ENCODE measurements at places on chromosomes 13 and 19. TPM values are rescaled to one million over a fixed set of nuclear protein-coding genes. Genes with fewer than 3 reads are reported as not detected.
A peak's percentile ranks its signal among the peaks of the same experiment; 100 is the strongest.

The FRY gene
- total RNA-seq, result 4.8 TPM

The MRPS31 gene
- 38.6 TPM for total RNA-seq

The RGL3 gene
- total RNA-seq, result not detected

The ZNF888 gene
- 6.8 TPM for total RNA-seq

The MUC16 gene
- total RNA-seq, result not detected

The SIGLEC8 gene
- total RNA-seq, result not detected

The YJEFN3 gene
- total RNA-seq, result 1.0 TPM

The SLC25A15 gene
- 29.6 TPM for total RNA-seq

The ZNF235 gene
- 8.2 TPM for total RNA-seq

The SMIM17 gene
- total RNA-seq, result 0.55 TPM

The PPAN gene
- total RNA-seq, result 44.7 TPM

The AXL gene
- total RNA-seq, result 24.1 TPM

The TMEM255B gene
- total RNA-seq, result not detected

DNA sequence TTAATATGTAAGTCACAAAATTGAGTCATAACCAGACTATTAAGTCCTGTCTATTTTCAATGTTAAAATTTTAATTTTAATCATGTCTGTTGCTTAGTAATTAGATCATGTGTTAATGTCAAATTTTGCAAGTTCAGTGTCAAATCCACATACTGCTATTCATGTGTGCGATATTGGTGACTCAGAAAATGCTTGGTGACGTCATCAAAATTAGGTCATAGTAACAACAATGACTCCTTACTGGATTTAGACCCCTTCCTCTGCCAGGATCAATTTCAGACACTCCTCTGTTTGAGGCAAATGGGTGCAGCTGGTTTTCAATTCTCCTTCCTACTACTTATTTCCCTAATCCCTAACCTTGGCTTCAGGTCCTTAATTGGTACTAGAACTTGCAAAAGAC lies 1394.3 kb upstream of the SLC10A2 start:
- peaks cover under 1% of the 10 kb centered on the region for H3K4me1 ChIP-seq
- no peak for DNase-seq
- H3K36me3 ChIP-seq, result no peaks in the 10 kb centered on the region
- no peak overlapping the region for H3K4me3 ChIP-seq
- H3K27ac ChIP-seq, result no peak overlapping the region

DNA sequence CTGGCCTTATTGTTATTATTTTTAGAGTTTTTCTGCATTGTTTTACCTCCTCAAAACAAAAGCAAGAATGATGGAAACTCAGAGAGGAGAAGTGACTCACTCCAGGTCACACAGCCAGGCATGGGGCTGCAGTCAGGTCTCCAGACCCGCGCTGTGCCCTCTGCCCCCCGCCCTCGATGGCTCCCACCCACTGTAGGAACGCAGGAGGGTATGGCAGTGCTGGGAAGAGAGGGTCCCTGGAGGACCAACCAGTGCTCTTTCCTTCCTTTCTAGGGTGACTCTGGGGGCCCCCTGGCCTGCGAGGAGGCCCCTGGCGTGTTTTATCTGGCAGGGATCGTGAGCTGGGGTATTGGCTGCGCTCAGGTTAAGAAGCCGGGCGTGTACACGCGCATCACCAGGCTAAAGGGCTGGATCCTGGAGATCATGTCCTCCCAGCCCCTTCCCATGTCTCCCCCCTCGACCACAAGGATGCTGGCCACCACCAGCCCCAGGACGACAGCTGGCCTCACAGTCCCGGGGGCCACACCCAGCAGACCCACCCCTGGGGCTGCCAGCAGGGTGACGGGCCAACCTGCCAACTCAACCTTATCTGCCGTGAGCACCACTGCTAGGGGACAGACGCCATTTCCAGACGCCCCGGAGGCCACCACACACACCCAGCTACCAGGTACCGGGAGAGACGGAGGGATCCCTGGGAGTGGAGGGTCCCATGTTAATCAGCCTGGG lies 5.6 kb downstream of the TIMM13 start:
- H3K4me1 ChIP-seq, result no peaks in the 10 kb centered on the region
- H3K36me3 ChIP-seq, result no peaks in the 10 kb centered on the region
- no peak overlapping the region for H3K4me3 ChIP-seq
- no peak for DNase-seq
- H3K27me3 ChIP-seq, result no peaks in the 10 kb centered on the region

DNA sequence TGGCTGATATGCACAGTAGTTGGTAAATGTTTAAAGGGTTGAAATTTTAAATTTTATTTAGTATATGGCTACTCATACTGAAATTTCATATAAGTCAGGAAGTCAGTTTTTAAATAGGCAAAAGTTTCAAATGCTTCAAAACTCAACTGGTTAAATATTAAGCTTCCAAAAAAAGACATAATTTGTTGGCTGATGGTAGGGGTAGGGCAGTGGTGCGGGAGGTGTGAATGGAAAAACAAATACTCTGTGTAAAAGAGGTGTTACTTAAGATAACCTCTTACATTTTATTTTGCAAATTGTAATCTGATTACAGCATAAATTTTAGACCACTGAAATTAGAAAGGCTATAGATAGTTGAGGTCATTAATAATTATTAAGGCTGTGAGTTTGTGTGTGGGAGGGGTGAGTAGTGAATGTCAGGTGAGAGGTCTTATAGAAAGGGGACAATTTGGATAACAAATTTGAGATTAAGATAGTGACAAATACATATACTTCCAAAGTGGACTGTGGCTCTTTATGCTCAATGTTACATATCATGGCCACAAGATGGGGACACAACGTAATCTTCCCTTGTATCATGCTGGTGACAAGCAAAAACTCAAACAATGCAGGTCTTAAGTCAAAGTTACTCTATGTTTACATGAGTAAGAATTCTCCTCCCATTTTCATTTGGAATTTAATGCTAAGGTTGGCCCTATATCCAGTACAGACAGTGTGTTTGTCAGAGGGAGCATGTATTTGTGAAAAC lies 36.6 kb upstream of the OXGR1 start:
- H3K27me3 ChIP-seq, result no peaks in the 10 kb centered on the region
- no peaks in the 10 kb centered on the region for H3K36me3 ChIP-seq
- no peaks in the 10 kb centered on the region for H3K4me1 ChIP-seq
- DNase-seq, result peak; percentile 56
- H3K4me3 ChIP-seq, result no peak overlapping the region

GRCh38 chr19:51959791-51960190 lies 26.8 kb downstream of the ZNF350 start:
- H3K27ac ChIP-seq, result no peak overlapping the region
- peaks cover 11% of the 10 kb centered on the region for H3K36me3 ChIP-seq
- no peak overlapping the region for H3K4me3 ChIP-seq
- H3K27me3 ChIP-seq, result no peaks in the 10 kb centered on the region
- no peaks in the 10 kb centered on the region for H3K4me1 ChIP-seq
- DNase-seq, result no peak

- no peaks in the 10 kb centered on the region for H3K36me3 ChIP-seq
- H3K27ac ChIP-seq, result no peak overlapping the region
- H3K27me3 ChIP-seq, result no peaks in the 10 kb centered on the region
- H3K4me3 ChIP-seq, result no peak overlapping the region
- no peaks in the 10 kb centered on the region for H3K4me1 ChIP-seq
These were observed 242.4 kb downstream of the KLF12 start for GRCh38 chr13:73891805-73892204.

DNA sequence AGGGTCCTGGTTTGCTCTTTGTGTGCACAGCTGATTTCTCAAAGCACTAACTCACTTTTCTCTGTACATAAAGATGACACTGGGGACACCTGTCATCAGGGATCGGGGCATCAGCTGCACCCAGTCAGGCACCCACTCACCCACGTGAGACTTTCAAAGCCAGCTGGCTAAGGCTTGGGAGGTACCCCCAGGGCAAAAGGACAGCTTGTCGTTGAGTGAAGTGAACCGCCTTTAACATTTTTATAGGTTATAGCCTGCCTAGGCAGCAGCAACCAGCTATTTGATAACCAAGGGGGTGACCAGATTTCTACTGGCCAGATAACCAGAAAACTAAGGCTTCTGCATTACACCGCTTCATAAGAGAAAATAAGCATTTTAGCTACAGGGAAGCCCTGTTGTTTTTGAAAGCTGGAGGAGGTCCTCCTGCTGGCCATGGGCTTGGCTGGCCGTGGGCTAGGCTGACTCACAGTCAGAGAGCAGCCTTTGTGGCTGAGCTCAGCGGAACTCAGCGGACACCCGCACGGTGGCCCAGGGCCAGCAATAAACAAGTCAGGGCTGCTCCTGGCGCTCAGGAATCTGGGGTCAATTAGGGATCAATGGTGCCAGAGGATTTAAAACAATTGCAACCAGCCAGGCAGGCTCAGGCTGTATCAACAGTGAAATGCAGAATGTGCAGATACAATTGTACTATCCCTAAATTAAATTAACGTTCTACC lies 57.1 kb downstream of the ALOX5AP start:
- no peaks in the 10 kb centered on the region for H3K27me3 ChIP-seq
- H3K4me3 ChIP-seq, result peak overlapping the region; percentile 24
- peak overlapping the region; percentile 54 for H3K27ac ChIP-seq
- no peaks in the 10 kb centered on the region for H3K36me3 ChIP-seq

DNA sequence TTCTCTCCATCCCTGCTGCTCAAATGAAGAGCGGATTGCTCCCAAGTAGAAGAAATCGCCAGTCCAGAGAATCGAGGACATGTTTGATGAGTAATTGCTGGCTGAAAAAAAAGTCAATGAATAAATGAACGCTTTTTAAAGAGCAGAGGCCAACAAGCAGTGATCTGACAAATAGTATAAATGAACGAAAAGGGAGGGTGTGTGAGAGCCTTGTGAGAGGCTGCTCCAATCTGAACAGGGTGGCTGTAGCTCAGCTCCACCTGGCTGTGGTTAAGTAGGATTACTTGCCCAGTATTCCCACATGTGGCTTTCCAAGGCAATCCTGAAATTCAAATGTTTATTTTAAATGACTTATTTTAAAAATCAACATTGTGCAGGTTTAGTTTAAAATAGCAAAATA lies 117.1 kb downstream of the TSHZ3 start:
- peak overlapping the region; percentile 10 for H3K27ac ChIP-seq
- peak; percentile 64 for DNase-seq
- no peaks in the 10 kb centered on the region for H3K27me3 ChIP-seq
- no peaks in the 10 kb centered on the region for H3K36me3 ChIP-seq

DNA sequence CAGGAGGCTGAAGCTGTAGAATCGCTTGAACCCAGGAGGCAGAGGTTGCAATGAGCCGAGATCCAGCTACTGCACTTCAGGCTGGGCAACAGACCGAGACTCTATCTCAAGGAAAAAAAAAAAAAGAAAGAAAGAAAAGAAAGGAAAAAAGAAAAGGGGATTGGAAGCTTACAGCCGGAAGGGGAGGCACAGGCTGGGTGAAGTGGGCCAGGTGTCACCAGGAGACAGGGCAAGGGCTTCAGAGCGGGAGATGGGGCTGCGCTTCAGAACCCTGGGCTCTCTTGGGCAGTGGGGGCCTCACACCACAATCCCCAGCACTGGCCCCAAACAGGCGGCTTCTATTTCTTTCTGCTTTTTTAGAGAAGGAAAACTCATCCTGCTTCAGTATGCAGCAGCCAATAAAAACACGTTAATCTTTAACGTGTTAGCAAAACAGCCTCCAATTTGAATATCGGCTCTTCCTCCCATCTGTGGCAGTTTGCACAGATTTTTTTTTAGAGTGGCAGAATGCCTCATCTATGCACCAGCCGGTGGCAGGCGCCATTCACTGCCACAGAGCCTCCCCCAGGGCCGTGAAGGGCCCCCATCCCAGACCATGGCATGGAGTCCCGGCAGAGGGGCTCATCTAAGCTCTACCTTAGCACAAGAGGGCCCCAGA lies 46.6 kb upstream of the C19orf12 start:
- no peak for DNase-seq
- H3K27ac ChIP-seq, result no peak overlapping the region
- H3K4me3 ChIP-seq, result no peak overlapping the region
- peaks cover 5% of the 10 kb centered on the region for H3K27me3 ChIP-seq
- no peaks in the 10 kb centered on the region for H3K36me3 ChIP-seq

DNA sequence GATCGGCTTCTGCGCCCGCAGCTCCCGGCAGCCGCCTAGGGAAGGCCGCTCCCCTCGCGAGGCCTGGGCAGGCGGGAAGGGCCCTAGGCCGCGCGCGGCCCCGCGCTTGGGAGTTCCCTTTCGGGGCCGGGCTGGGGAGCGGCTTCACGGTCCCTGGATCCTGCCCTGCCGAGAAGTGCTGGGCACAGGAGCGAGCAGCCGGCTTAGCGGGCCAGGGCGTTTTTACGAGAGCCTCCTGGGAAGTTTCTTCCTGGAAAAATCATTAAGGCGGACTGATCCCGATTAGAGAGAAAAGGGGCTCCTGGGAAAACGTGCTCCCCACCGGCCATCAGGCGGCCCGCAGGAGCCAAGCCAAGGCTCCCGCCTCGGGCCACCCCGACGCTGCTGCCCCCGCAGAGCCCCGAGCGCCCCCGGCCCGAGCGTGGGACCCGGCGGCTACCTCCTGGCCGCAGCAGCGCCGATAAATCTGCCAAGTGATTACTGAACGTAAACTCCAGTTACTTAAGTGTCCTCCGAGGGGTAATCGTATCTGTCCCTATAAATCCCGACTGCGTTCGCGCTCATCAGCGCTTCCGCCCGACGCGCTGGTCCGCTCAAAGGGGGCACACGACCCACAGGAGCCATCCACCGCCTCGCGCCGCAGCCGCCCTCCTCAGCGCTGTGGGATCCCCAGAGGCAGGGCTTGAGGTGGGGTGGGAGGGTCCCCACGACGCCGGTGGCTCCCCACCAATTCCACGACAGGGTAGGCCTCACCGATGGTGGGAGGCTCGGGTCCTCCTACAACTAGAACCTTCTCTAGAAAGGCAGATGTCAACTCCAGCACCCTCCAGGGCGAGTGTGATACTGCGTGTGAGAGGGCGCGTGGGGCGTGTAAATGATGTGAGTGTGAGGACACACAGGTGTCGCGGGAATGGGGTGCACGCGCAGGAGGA lies 2.8 kb downstream of the ZIC5 start:
- H3K27ac ChIP-seq, result no peak overlapping the region
- H3K27me3 ChIP-seq, result no peaks in the 10 kb centered on the region
- no peaks in the 10 kb centered on the region for H3K4me1 ChIP-seq
- no peak for DNase-seq
- no peak overlapping the region for H3K4me3 ChIP-seq

- 0 out of 2 replicates have a peak, but pooled peaks cover 4% of the 10 kb centered on the region for H3K4me1 ChIP-seq
- no peak for DNase-seq
- H3K27me3 ChIP-seq, result no peaks in the 10 kb centered on the region
- no peak overlapping the region for H3K27ac ChIP-seq
- H3K36me3 ChIP-seq, result peaks cover 17% of the 10 kb centered on the region
- H3K4me3 ChIP-seq, result no peak overlapping the region
These were observed 4.4 kb downstream of the KXD1 start for GRCh38 chr19:18562086-18562485.

- H3K36me3 ChIP-seq, result peaks cover 10% of the 10 kb centered on the region
- no peak overlapping the region for H3K4me3 ChIP-seq
- no peaks in the 10 kb centered on the region for H3K27me3 ChIP-seq
- H3K4me1 ChIP-seq, result peaks cover 5% of the 10 kb centered on the region
- DNase-seq, result no peak
These were observed 184.9 kb downstream of the DACH1 start for GRCh38 chr13:71681901-71682613.

DNA sequence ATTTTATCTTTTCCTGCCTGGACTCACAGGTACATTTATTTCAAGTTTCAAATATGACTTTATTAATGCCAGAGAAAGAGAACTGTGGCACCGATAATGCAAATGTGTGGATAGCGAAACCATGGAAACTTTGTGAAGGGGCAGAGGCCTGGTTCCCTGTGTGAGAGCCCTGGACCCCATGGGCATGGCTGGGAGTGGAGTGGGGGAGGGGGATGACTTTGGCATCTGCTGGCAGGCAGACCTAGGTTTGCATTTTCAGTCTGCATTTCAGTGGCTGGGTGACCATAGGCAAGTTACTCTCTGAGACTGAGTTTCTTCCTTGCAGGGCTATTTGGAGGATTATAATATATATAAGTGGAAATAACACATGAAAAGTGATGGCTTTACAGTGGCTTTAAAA lies 163.8 kb upstream of the TMTC4 start:
- H3K27me3 ChIP-seq, result no peaks in the 10 kb centered on the region
- no peak for DNase-seq
- H3K27ac ChIP-seq, result no peak overlapping the region
